ENCODE measurements at places on chromosomes 1 and 21.

DNA sequence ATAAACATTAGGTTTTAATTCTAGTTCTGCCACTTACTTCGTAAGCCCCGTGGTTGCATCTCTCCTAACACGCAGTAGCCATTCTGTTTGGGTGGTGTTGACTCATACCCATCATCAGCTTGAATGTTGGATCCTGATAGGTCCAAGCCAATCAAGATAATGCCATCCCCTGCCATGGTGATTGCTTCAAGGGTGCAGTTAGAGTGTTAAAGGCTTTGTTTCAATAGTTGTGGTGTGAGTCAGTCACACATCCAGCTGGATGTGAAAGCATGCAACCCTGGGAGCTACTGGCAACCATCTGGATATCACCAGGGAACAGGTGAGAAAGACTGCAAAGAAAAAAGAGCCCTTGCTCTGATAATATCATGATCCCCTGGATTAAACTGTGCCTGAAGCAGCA is 69.1 kb downstream of the OMA1 start:
- DNase-seq, result no peak

DNA sequence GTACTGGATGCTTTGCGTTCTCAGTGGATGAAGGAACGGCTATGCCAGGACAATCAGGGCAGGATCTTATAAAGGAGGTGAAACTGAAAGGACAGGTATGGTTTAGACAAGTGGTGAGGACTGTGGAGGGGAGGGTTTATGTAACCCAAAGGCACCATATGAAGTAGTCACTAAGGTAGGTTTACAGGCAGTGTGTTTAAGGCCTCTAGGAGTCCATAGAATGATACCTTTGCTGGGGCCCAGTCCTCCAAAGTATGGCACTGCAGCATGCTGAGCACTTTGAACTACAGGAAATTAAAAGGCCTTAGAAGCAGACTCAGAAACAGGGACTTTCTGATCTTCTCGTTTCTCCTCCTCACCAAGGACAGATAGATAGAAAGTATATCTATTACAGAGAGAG is 304.7 kb upstream of the USP25 start:
- DNase-seq, result no peak

- no peak for DNase-seq
Measured at GRCh38 chr1:211522804-211523203, 30.8 kb upstream of the RD3 start.

GRCh38 chr1:55054396-55054795 is 15.0 kb downstream of the PCSK9 start:
- no peak for DNase-seq

- no peak for DNase-seq
Measured at GRCh38 chr1:30323352-30323751, 400.0 kb downstream of the MATN1 start.

- no peak for DNase-seq
Measured at GRCh38 chr21:34781526-34781925, 112.7 kb downstream of the CLIC6 start.

- DNase-seq, result no peak
Measured at GRCh38 chr1:244021427-244021826, 29.7 kb upstream of the ZBTB18 start.

DNA sequence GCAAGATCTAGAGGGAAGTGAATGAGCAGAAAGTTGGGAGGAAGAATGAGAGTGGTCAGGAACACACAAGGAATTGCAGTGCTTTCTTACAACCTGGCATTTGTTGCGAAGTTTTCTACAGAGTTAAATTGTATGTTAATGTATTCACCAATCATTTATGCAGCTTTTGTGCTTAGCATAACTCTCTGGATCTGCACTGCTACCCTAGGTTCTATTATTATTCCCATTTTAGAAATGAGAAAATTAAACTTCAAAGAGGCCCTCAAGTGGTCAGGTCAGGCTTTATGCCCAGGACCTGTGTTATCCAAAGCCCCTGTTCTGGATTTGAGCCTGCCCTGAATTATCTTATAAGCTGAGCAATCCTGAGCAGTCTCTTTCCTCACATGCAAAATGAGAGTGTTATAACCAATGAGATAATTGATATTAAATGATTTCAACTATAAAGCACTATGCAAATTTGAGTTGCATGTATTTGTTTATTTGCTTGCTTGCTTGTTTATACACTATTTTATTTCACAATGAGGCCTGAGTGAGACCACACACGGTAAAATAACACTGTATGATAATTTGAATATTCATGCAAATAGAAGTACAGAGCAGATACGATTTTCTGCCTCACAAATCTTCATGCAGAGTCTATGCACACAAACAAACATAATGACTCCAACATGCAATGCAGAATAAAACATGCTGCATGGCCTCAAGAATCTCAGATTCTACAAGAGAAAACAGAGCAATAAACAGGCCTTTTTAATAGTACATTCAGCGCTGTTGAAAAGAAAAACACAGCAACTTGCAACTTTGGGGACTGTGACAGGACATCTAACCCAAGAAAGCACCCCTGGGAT is 323.0 kb downstream of the PLPP3 start:
- DNase-seq, result no peak

Measured in activated naive CD4-positive, alpha-beta T cell (primary cell).